NCI-H345 (cell line): ENCODE measurements at places on chromosomes 3 and 15.
A peak's percentile ranks its signal among the peaks of the same experiment; 100 is the strongest.

- peak; percentile 99 for DNase-seq
Observed at GRCh38 chr3:193805448-193805847, 212.4 kb downstream of the OPA1 start.

- no peak for DNase-seq
Observed at GRCh38 chr15:42315521-42315920, 42.3 kb upstream of the TMEM87A start.

DNA sequence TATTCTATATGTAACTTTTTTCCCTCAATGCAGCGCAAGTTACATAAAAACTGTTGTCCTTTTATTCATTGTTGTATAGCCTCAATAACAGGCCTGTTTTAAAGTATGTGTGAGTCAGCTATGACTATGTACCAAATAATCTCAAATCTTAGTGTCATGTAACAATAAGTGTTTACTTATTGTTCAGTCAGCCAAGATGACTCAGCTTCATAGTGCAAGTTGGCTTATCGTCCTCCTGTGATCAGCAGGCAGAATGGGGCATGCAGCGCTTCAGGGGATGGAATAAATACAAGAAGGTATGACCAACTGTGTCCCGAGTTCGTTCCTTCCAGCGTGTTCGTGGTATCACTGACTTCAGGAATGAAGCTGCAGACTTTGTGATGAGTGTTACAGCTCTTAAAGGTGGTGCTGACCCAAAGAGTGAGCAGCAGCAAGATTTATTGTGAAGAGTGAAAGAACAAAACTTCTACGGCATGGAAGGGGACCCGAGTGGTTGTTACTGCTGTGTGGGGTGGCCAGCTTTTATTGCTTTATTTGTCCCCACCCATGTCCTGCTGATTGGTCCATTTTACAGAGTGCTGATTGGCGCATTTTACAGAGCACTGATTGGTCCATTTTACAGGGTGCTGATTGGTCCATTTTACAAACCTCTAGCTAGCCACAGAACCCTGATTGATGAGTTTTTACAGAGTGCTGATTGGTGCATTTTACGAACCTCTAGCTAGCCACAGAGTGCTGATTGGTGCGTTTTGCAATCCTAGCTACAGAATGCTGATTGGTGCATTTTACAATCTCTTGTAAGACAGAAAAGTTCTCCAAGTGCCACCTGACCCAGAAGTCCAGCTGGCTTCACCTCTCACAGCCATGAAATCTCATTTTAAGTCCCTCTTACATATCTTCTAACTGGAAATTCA lies 1016.0 kb downstream of the MCTP2 start:
- no peak for DNase-seq

GRCh38 chr15:44308415-44308814 lies 19.9 kb downstream of the GOLM2 start:
- no peak for DNase-seq

- DNase-seq = no peak
Observed at GRCh38 chr15:36608180-36608579, 28.8 kb downstream of the CDIN1 start.

- DNase-seq = peak; percentile 88
Observed at GRCh38 chr15:63600616-63601025, 3.4 kb downstream of the FBXL22 start.

DNA sequence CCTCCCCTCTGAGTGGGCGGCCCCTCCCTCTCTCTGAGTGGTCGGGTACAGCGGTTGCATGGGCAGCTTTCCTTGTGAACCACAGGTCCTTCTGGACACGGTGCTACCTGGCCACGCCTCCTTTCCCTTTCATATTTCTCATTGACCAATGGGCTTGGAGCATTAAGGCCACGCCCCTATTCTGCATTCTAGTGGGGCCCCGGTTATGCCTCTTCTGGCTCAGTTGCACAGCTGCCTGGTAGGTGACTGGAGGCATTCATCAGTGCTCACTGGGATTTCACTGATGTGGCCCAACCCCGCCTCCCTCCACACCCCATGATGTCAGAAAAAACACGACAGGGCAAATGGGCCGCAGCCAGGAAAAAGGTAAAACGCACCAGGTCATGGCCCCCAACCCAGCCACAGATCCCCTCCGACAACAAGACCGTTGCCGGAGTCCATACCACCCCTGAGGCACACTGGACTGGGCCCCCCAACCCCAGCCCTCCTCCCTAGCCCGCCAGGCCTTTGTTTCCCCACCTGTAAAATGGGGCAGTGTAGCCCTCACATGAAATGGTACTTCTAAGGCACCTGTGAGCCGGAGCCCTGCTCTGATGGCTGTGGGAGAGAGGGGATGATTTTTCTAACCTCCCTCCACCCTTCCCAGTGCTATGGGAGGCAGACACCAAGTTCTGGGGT lies 26.3 kb downstream of the NGRN start:
- no peak for DNase-seq

DNA sequence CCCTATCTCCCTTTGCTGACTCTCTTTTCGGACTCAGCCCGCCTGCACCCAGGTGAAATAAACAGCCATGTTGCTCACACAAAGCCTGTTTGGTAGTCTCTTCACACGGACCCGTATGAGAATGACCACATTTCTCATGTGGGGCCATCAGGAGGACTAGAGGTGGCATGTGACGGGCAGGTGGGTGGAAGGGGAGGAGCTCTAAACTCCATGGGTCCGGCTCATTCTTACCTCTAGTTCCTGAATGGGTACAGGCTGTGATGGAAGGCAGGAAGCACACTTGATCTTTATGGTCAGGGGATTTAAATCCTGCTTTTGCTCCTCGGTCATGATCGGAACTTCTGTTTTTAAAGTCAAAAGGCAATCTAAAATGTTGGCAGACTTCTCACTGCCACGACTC lies 28.6 kb downstream of the CFAP92 start:
- DNase-seq = no peak

- peak; percentile 53 for DNase-seq
Observed at GRCh38 chr15:83248151-83249029, 36.1 kb downstream of the BNC1 start.

GRCh38 chr3:113532698-113533533 lies 561 bp downstream of the SIDT1 start:
- DNase-seq = peak; percentile 26

DNA sequence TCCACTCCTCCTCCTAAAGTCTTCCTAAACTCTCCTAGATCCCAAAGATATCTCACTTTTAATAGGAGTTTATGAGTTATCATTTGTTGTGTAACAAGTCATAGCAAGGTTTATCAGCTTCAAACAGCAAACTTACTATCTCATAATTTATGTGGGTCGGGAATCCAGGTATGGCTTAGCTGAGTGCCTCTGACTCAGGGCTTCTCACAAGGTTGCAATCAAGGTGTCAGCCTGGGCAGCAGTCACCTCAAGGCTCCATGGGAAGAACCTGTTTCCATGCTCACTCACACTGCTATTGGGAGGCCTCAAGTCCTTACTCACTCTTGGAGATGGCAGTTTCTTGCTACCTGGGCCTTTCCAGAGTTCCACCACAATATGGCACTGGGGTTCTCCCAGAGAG lies 889.8 kb downstream of the MCTP2 start:
- DNase-seq = no peak

- no peak for DNase-seq
Observed at GRCh38 chr3:159219231-159219630, 417.4 kb downstream of the MFSD1 start.

GRCh38 chr3:156665291-156665690 lies 9.1 kb upstream of the TIPARP start:
- DNase-seq = no peak

- no peak for DNase-seq
Observed at GRCh38 chr15:66784174-66784573, 82.1 kb downstream of the SMAD6 start.

GRCh38 chr15:52057996-52058395 lies 39.0 kb downstream of the MAPK6 start:
- no peak for DNase-seq

GRCh38 chr15:72865486-72865885 lies 81.9 kb upstream of the ADPGK start:
- DNase-seq = no peak

- DNase-seq = no peak
Observed at GRCh38 chr3:42230860-42231259, 35.1 kb downstream of the CCK start.

DNA sequence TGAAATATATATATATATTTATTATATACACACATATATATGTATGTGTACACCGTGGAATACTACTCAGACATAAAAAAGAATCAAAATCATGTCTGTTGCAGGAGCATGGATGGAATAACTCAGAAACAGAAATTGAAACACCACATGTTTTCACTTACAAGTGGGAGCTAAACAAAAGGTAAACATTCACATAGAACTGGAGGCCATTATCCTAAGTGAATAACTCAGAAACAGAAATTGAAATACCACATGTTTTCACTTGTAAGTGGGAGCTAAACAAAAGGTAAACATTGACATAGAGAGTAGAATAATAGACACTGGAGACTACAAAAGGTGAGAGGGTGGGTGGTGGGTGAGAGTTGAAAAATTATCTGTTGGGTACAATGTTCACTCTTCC lies 171.5 kb upstream of the GOLIM4 start:
- DNase-seq = no peak

GRCh38 chr15:51781506-51781905 lies 30.1 kb downstream of the TMOD2 start:
- DNase-seq = no peak

DNA sequence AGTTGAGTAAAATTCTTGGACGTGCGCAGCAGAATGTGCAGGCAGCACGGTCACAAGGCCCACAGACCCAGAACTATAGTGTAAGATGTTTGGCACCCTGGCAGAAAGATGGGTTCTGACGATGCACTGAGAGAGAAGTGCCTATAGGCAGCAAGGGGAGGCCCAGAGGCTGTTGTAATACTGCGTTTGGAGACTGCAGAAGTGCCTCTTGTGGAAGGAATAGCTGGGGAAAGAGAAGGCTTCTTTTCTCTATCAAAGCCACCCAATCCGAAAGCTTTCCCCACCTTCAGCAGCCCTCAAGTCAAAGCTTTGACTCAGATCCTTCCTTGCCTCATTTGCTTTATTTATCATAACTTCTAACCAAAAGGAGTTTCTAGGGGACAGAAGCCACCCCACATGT lies 5.2 kb upstream of the SIN3A start:
- no peak for DNase-seq

GRCh38 chr15:65816441-65816840 lies 24.3 kb upstream of the DENND4A start:
- no peak for DNase-seq
